Kidney capillary endothelial cell (primary cell): ENCODE measurements at places on chromosomes 7 and 10.

DNA sequence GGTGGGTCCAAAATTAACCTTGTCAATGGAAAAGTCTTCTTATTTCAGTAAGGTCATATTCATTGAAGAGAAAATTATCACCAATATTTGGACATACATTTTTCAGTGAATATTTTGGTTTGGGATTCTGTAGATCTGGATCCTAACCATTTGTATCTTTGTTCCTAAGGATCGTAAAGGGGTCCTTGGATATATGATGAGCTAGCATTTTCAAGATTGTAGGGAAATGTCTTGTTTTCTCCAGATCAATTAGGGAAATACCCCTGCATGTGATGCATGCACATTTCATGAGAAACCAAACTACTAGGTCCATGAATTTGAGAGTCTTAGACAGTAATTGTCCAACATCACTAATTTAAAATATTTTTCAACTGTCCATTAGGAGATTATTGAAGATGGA is 18.0 kb downstream of the DNTT start:
- DNase-seq, result no peak

DNA sequence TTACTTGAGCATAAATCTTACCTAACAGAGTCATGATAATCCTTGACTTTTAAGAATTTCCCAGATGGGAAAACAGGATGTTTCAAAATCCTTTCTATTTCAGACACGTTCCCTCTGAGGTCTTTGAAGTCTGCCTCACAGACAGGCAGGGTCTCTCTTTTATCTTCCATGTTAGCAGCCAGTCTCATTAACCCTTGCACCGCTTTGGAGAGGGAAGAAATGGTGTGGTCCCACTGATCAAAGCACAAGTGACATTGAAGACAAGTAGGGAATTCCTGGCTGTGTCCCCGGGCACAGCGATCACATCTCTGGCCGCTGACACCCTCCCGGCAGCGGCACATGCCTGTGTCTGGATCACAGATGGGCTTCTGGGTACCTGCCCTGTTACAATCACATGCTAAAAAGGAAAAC is 52.7 kb upstream of the LAMB1 start:
- no peak for DNase-seq

- DNase-seq, result no peak
These were observed 43.5 kb downstream of the TMEM270 start for GRCh38 chr7:73904219-73905137.

DNA sequence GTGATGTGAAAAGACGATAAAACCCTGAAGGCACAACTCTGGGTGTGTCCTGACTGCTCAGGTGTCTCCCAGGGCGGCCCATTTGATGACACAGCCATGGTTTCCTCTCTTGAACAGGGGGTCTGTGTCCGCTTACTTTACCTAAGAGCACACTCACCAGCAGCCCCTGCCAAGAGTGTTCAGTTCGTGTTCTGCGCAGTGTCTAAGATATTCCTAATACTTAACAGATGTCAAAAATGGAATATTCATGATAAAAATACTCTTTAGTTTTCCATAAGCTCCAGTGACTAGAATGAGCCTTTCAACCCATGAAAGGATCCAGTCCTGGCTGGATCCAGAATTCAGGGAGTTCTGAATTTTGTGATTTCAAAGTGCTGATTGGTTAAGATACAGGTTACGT is 492.4 kb downstream of the TNS3 start:
- DNase-seq, result no peak

GRCh38 chr10:22505911-22506685 is 160.8 kb downstream of the SPAG6 start:
- DNase-seq, result no peak

- no peak for DNase-seq
These were observed 177.8 kb downstream of the PIP4K2A start for GRCh38 chr10:22536620-22537019.

DNA sequence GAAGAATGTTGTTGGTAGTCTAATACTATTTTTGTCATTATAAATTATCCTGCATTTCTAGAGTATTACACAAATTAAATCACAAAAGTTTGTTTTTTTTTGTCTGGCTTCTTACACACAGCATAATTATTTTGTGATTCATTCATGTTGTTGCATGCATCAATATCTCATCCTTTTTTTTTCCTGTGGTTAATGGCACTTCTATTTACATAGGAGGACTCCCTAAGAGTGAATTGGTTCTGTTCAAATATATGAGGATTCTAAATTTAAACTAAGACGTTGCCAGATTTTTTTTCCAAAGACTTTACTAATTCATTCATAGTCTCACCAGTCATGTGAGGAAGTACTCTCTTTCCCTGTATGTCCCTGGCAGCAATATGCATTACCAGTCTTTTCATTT is 303.3 kb downstream of the GPR37 start:
- no peak for DNase-seq

DNA sequence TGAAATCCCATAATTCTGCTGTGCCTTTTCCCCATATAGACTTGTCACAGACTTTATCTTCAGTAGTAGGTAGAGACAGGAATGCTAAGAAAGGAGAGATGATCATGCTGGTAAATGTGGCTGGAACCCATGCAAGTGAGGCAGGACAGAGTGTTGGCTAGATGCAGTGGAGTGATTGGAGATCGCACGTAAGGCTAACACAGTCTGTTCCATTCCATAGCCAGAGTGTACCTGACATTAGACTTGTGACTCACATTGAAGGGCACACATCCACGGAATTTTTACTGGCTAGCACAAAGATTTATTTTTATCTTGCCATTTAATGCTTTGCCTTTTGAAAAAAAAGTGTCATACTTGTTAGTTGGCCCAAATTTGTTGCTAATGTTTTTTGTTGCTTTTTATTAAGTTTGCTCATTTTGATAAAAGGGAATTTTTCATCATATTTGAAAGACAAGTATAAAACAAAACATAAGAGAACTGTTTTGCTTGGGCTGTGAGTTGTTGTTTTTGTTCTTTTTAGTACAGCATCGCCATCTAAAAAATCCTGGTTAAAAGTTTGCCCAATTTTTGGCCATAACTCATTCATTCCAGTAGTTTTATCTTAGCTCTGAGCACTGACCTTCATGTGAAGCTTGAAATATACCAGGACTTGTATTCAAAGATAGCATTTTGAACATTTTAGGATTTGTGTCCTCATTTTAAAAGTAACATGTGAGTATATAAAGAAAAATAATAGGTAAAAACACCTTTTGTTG is 81.0 kb downstream of the CPED1 start:
- DNase-seq, result no peak

- DNase-seq, result no peak
These were observed 136.9 kb downstream of the CUBN start for GRCh38 chr10:16992611-16993119.

GRCh38 chr7:43824963-43825362 is 44.4 kb downstream of the MRPS24 start:
- DNase-seq, result no peak

DNA sequence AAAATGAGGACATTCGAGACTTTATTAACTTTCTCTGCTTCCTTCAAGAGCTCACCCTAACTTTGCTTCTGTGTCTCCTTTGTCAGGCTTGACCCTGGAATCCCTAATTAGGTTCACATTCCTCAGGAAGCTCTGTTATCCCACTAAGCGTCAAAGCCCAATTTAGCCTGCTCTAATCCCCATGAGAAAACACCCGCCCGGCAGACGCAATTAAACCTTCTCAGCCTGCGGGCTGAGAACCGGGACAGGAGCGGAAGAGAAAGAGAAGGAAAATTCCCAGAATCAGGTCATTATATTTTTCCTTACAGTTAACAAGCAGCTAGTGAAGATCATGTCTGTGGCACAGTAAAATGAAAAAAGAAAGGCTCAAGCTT is 93.0 kb downstream of the TNS3 start:
- DNase-seq, result no peak

DNA sequence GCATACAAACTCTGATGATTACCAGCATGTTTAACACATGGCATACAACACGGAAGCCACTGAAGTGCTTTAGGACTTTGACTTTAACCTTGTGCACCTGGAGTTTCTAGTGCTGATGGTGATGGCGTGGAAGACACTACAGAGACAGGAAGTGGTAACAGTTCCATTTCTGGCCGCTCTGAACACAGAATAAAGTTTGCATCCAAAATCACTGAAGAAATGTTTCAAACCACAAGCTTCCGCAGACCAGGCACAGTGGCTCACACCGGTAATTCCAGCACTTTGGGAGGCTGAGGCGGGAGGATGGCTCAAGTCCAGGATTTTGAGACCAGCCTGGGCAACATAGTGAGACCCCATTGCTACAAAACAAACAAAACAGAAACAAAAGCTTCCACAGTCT is 40.3 kb upstream of the TNPO3 start:
- DNase-seq, result no peak

GRCh38 chr10:43130770-43131171 is 7.5 kb upstream of the CSGALNACT2 start:
- DNase-seq, result no peak

DNA sequence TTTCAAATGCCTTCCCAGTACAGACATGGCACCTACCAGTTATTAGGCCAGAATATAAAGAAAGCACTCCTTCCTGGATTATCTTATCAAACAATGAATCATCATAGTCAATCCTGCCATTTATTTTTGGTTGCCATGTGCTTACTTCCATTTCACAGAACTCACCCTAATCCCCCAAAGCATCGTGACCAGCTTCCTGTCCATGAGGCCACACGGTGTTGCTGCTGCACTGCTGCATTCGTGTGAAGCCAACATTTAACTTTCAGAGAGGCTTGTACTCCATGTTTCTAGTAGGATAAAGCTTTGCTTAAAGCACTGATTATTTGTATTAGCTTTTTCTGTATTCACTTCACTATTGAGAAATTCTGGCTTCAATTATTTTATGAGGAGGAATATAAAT is 14.4 kb downstream of the COL28A1 start:
- no peak for DNase-seq

DNA sequence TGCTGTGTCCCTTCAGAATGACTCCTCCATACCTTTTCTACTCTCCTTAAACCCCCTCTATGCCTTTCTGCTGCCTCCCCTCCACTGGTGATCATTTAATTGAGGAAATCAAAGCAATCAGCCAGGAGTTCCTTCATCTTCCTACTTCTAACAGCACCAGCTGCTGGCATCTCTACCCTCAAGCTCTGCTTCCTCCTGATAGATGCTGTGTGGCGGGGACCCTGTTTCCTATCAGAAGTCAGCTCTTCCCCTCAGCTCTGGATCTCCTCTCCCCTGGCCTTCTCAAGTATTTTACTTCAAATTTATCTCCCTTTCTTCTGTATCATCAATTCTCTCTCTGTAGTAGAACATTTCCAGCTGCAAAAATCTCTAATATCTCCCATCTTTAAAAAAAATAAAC is 183.7 kb downstream of the ELMO1 start:
- no peak for DNase-seq

DNA sequence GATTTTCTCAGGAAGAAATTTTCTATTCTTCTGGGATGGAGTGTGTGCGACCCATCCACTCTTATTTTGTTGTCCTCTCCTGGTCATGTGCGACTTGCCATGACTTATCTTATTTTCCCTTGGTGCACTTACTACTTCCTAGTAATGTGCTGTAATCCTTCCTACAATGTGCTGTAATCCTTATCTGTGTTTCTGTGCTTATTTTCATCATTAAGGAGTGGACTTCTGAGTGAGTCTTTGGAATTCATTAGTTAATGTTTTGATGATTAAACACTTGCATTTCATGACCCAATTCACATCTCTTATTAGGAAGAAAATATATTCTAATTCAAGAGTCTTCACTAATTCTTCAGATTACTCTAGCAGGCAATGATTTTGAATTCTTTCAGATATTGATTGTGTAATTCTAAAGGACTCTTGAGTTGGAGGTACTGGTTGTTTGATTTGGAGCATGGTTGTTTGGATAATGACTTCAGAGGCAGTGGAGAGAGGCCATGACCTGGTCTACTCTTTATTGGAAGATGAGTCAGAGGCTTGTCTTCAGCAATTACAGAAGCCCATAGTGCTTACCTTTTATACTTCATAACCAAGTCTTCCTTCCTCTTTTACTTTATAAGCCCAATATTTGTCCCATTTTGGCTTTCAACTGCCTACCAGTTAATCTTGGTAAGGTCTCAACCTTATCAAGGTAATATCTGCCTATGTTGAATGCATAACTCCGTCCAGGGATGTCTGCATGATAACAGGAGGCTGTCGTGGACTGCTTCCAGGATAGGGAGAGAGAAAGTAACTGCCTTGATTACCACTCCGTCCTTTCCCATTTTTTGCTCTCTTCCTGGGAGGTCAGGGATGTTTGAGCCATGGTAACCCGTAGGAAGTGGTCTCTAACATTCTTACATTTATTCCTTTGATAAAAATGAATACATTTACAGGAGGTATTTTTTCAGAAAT is 278.3 kb upstream of the SP8 start:
- no peak for DNase-seq

DNA sequence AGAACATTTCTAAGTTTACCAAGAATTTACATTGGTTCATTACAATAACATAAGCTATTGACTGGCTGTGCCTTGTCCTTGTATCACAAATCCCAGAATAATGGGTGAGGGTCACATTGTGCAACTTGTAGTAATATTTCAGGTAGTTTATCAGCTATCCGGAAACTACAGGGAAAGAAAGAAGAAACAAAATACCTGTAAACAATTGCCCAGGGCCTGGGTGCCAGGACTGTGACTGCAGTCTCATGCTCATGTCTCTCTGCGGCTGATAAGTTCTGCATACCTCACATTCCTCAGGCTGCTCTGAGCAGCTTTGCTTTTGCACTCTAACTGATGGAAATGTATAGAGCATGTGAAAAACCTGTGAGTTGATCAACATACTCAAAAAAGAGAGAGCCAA is 131.8 kb upstream of the TRIM24 start:
- no peak for DNase-seq

DNA sequence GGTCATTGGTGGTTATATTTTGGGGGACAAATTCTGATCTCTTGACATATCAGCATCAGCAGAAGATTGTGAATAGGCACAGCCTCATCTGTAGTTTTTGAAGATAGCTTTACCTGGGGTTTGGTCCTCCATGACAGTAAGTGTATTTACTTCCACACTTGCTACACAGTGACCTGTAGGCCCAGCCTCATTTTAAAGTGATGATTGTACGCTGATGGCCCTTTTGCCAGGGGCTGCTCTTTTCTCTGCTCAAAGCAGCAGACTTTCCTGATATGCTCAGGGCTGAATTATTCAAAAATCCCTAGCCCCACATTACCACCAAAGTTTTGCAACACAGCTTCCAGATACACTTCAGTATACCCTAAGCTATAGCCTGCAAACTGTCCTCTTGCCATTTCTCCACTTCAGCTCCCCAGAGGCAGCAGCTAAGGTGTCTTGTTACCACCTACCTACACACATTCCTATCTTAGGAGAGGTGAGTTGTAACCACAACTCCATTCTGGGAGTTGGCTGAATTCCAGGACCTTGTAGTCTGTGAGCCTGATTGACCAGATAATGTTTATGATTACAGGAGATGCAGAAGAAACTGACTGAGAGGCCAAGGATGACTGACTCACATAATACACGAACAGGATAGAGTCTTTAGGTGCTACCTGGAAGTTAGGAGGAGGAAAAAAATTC is 6.0 kb downstream of the ASB4 start:
- DNase-seq, result no peak
